ENCODE measurements at places on chromosomes 12 and 14. TPM values are rescaled to one million over a fixed set of nuclear protein-coding genes. Genes with fewer than 3 reads are reported as not detected.

RASAL1 gene
- polyA plus RNA-seq, result 5.9 TPM

LARP4 gene
- 8.8 TPM for polyA plus RNA-seq

SOAT2 gene
- polyA plus RNA-seq, result 0.13 TPM

RBMS2 gene
- 9.6 TPM for polyA plus RNA-seq

CEBPE gene
- 0.05 TPM for polyA plus RNA-seq

DNA sequence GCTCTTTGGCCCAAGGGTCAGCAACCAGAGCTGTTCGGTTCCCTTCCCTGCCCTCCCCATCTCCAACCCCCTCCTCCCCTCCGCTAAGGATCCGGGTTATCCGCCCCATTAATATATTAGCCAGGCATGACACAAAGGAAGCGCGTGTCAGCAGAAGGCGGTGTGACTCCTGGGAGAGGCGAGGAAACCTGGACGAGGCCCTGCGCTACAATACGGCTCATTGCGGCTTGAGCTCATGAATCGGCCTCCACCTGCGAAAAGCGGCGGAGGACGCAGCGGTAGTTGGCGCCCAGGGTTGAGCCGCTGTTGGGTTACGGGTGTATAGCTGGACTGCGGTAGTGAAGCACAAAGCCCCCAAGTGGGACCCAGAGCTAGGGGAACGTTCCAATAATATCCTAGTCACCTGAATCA is 9.9 kb downstream of the FOXA1 start:
- peaks cover 67% of the 10 kb centered on the region for H3K27me3 ChIP-seq
- no peak overlapping the region for H3K27ac ChIP-seq
- peak; percentile 64 for DNase-seq
- peaks cover 36% of the 10 kb centered on the region for H3K4me1 ChIP-seq
- H3K36me3 ChIP-seq, result no peaks in the 10 kb centered on the region

GRCh38 chr12:632102-632696 is 31.0 kb downstream of the NINJ2 start:
- no peaks in the 10 kb centered on the region for H3K27me3 ChIP-seq
- no peaks in the 10 kb centered on the region for H3K36me3 ChIP-seq
- no peak for DNase-seq
- no peak overlapping the region for H3K4me3 ChIP-seq
- H3K4me1 ChIP-seq, result peaks cover 13% of the 10 kb centered on the region

GRCh38 chr12:119512772-119513497 is 80.6 kb upstream of the TMEM233 start:
- H3K4me1 ChIP-seq, result no peaks in the 10 kb centered on the region
- no peaks in the 10 kb centered on the region for H3K36me3 ChIP-seq
- no peak overlapping the region for H3K4me3 ChIP-seq

DNA sequence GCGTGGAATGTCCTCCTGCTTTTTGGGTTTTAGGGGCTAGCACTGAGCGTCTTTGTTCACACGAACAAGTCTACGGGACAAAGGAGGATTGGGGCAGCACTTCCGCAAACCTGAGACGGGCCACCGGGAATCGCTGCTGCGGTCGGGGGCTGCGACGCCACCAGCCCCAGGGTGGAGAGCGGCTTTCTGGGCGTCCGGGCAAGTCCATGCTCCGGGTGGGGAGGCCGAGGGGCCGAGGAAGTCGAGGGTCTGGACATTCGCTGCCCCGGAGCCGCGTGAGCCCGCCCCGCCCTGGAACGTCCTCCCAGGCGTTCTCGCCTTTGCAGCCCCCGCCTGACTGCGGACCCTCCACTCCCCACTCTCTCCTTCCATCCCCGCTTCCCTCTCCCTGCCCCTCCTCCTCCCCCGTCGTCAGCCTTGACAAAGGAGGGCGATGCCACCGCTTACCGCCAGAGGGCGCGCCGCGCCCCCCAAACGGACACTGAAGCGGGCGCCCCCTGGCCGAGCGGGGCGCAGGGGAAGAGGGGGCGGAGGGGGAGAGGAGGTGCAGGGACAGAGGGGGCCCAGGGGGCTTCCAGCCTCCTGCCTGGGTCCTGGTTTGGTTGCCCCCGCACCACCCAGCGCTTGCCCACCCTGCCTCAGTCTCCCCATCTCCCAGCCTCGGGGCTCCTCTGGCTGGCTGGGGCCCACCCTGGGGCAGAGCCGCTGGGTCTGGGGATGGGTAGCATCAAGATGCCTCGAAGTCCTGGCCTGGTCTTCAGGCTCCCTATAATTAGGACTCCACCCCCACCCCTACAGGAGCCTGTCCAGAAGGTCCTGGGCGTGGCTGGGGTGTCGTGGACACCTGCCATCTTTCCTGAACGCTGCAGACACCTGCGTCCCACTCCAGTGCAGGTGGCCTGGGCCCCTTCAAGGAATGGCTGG is 39.1 kb upstream of the INF2 start:
- H3K27me3 ChIP-seq, result peaks cover under 1% of the 10 kb centered on the region
- H3K36me3 ChIP-seq, result no peaks in the 10 kb centered on the region
- no peak overlapping the region for H3K27ac ChIP-seq
- H3K4me1 ChIP-seq, result no peaks in the 10 kb centered on the region
- DNase-seq, result peak; percentile 99

GRCh38 chr12:126191949-126192348 is 1126.7 kb downstream of the AACS start:
- H3K27ac ChIP-seq, result no peak overlapping the region
- peak overlapping the region; percentile 48 for H3K4me3 ChIP-seq
- no peaks in the 10 kb centered on the region for H3K36me3 ChIP-seq
- peaks cover 25% of the 10 kb centered on the region for H3K27me3 ChIP-seq
- no peak for DNase-seq

DNA sequence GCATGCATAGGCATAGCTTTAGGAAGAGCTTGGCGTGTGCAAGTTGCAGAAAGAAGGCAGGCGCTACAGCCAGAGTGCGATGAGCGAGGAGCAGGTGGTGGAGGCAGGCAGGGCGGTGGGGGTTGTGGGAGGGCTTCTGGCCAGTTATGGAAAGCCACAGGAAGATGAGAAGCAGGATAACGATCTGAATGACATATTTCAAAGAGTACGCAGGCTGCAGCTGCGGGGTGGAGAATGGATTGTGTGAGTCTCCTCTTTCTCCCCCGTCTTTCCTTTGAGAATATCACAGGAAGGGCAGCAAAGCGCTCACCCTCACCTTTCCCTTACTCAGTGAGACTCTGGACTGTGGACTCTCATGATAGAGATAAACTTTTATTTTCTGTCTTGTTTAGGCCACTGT is 48.7 kb upstream of the PLXNC1 start:
- H3K4me3 ChIP-seq, result no peak overlapping the region
- no peak overlapping the region for H3K27ac ChIP-seq
- no peaks in the 10 kb centered on the region for H3K4me1 ChIP-seq

- DNase-seq, result no peak
- H3K27me3 ChIP-seq, result peaks cover 30% of the 10 kb centered on the region
- H3K4me3 ChIP-seq, result no peak overlapping the region
- H3K4me1 ChIP-seq, result 0 out of 2 replicates have a peak, but pooled peaks cover 2% of the 10 kb centered on the region
Measured at GRCh38 chr14:22898302-22899090, 15.5 kb downstream of the REM2 start.

All from H1 (cell line).